NK-92 treated with Interleukin-12 subunit alpha and Interleukin-12 subunit beta, amount 100 ng/mL, for 24 hours (cell line): ENCODE measurements at places on chromosomes 7 and 10.

- no peak for DNase-seq
Measured at GRCh38 chr7:121505540-121506182, 109.6 kb upstream of the FAM3C start.

- DNase-seq = no peak
Measured at GRCh38 chr7:21966271-21966670, 20.6 kb upstream of the CDCA7L start.

DNA sequence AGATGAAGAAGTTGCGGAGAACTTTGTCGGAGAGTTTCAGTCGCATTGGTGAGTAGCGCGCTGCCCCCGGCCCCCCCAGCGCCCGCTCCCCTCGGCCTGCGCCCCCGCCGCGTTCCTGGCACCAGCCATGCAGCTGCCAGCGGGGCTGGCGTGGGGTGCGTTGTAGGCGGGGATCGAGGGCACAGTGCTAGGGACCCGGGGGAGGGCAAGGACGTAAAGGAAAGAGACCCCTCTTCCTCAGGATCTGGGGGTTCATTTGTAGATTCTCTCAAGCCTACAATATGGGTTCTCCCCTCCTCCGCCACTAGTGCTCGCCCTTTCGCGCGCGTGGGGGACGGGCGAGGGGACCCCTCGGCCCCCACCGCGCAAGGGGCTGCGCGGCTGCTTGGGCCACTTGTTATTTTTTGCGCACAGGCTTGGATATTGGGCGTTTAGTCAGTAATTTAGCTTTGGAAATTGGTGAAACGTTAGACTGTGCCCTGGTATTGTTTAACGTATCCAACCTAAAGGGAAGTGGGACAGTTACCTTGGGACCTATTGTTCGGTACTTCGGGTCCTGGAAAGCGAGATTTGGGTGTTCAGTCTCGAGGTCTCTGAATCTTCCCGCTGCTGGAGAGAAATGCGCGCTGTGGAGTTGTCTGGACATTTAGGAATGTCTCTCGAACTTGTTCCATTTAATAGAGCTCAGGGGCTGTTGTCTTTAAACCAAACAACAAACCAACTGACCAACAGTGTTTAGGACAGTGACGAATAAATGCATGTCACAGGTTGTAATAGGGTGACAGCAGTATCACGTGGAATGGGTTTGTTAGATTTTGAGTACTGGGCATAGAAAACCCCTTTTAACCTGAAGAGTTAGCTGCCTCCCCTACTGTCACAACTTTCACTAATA is 796 bp downstream of the CDK14 start:
- DNase-seq = no peak

DNA sequence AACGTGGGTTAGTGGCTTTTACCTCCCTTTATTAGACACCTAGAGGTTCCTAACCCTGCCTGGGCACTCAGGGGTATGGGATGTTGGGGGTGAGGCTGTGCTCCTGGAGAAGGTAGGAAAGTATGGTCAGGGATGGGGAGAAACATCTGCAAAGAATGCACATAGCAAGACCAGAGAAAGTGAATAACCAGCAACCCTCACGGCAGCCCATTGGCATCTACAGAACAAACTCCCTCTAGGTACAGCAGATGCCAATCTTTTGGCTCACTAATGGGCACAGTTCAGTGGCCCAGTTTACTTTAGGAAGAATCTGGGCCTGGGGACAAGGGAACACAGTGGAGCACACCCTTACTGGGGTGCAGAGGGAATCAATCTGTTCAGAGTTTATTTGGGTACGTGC is 143.9 kb downstream of the JAZF1 start:
- DNase-seq = no peak

DNA sequence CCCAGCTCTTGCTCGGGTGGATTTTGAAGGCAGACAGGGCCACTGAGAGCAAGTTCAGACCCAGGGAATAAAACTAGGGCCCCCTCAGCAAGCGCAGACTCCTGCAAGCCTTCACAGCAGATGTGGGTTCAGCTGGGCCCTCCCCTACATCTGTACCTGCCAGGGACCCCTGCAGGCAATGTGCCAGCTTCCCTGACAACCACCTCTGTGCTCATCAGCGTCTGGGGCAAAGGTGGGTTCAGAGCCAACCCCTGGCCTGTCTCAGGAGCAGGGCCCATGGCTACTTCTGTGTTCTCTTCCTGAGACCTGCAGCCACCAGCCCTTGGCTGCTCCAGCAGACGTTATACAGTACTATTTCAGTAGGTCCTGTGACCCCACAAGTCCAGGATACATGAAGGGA is 189.5 kb downstream of the DIP2C start:
- no peak for DNase-seq

DNA sequence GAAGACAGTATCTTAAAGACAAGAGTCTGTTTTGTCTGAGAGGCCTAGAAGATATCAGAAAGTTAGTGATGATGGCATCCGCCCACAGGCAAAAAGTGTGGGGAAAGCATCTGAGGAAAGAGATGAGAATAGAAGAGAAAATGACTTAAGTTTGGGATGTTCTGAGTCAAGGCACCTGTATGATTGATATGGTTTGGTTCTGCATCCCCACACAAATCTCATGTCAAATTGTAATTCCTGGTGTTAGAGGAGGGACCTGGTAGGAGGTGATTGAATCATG is 568.2 kb upstream of the MGMT start:
- no peak for DNase-seq

- no peak for DNase-seq
Measured at GRCh38 chr10:585502-585901, 104.0 kb downstream of the DIP2C start.

DNA sequence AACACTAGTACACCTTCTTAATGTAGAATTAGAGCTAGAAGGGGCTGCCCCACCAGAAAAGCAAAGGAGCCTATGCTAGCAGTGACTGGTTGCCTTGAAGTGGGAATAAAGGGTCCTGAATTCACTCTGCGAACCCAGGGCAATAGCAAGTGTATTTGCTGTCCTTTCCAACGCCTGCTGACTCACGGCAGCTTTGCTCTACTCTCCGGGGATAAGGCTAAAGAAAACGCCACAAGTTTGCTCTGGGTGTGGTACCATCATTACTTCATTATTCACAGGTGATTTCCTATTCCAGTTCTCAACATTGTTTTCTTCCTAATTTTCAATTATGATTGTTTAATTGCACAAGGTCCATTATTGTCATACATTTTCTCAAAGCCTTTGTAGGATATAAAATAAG is 220.5 kb upstream of the AOAH start:
- no peak for DNase-seq
